Fibroblast of pulmonary artery (primary cell): ENCODE measurements at places on chromosomes 6 and 20.
A peak's percentile ranks its signal among the peaks of the same experiment; 100 is the strongest.

- no peak for DNase-seq
Measured at GRCh38 chr6:138266095-138266494, 47.8 kb upstream of the PBOV1 start.

GRCh38 chr20:53809217-53809616, 215.6 kb upstream of the ZNF217 start:
- no peak for DNase-seq

DNA sequence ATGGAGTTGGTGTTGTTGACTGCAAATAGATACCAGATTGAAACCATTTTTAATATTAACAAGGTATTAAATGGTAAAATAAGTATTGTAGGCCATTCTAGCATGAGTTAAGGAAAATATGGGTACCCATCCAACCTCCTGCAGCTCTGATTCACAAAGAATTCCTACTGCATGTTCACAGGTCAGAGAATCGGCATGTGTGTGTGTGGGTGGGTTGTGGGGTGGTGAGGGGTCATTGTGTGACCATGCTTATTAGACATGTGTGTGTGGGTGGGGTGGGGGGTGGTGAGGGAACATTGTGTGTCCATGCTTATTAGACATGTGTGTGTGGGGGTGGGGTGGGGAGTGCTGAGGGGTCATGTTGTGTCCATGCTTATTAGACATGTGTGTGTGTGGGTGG, 3.2 kb downstream of the IYD start:
- no peak for DNase-seq

DNA sequence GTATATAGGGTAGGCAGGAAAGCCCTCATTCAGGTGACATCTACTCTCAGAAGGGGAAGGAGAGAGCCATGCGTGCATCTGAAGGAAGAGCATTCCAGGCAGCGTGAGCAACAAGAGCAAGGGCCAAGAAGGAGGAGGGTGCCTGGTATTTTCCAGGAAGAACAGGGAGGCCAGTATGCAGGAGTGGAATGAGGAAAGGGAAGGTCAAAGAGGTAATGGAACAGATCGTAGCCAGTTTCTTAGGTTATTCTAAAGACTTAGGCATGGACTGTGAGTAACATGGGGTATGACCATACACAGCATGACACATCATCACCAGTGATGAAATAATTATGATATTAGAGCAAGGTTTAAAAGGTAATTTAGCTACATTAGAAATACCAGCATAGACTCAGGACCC, 24.1 kb downstream of the ALDH8A1 start:
- peak; percentile 89 for DNase-seq

DNA sequence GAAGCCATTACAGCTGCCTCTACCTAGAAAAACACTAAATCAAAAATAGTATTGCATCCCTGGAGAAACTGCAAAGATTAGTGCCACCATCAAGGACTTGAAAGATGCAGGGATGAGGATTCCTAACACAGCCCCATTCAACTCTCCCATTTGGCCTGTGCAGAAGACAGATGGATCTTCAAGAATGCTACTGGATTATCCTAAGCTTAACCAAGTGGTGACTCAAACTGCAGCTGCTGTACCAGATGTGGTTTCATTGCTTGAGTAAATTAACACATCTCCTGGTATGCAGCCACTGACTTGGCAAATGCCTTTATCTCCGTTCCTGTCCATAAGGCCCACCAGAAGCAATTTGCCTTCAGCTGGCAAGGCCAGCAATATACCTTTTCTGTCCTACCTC, 117.4 kb downstream of the TBC1D32 start:
- DNase-seq = peak; percentile 10

DNA sequence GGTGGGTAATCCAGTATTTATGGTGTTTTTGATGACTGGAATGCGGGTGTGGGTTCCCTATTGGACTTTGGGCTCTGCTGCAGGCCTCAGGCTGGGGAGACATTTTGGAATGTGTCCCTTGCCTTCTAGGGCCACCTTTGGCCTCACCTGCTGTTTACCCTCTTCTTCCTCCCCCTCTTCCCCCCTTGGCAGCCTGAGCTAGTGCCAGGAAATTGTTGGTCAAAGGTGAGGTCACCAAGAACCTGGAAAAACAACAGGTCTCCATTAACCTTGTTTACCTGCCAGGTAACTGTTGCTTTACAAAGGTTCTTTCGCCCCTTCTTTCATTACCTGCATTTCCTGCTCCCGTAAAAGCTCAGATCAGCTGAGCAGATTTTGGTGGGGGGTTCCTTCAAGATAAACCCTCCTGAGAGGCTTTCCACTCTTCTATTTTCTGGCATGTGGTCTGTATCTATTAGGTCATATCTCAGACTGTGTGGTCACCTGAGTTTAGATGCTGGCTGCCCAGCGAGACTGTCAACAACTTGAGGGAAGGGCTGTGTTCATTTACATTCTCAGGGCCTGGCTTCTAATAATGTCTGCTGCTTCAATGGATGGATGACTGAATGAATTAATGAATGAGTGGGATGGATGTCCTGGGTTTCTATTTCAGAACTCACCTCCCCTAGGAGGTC, 34.7 kb downstream of the VEGFA start:
- DNase-seq = no peak

DNA sequence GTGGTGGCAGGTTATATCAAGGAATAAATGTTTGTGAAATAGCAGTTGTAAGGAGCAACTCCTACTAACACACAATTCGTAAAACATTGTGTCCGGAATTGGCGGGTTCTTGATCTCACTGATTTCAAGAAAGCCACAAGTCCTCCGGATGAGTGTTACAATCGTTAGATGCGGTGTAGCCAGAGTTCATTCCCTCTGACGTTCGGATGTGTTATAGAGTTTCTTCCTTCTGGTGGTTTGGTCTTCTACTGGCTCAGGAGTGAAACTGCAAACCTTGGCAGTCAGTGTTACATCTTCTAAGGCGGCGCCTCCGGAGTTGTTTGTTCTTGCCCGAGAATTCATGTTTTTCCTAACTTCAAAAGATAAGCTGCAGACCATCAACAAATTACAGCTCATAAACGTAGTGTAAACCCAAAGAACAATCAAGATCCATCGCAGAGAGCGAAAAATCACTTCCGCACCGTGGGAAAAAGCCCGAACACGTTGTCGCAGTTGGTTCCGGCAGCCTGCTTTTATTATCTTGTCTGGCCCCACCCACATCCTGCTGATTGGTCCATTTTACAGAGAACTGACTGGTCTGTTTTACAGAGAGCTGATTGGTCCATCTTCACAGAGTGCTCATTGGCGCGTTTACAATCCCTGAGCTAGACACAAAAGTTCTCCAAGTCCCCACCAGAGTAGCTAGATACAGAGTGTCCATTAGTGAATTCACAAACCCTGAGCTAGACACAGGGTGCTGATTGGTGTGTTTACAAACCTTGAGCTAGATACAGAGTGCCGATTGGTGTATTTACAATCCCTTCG, 58.2 kb downstream of the TRIM27 start:
- DNase-seq = no peak

DNA sequence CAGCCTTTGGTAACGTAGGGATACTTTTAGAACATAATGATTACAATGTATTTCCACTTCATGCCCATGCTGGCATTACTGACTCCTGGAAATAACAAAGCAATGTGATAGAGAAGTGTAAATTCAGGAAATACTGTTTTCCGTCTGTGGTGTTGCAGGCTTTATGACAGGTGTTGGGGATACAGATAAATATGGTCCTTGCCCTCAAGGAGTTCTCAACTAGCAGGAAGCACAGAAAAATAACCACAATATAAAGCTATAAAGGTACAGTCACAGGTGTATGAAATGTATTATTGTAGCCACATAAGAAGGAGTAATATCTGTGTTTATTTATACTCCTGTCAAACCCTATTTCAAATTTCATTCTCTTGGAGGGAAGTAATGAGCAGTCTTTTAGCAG, 12.9 kb upstream of the LAMP5 start:
- no peak for DNase-seq

GRCh38 chr6:108673153-108673552, 112.4 kb downstream of the FOXO3 start:
- no peak for DNase-seq

GRCh38 chr20:35546127-35546526, 4.2 kb downstream of the ERGIC3 start:
- no peak for DNase-seq

DNA sequence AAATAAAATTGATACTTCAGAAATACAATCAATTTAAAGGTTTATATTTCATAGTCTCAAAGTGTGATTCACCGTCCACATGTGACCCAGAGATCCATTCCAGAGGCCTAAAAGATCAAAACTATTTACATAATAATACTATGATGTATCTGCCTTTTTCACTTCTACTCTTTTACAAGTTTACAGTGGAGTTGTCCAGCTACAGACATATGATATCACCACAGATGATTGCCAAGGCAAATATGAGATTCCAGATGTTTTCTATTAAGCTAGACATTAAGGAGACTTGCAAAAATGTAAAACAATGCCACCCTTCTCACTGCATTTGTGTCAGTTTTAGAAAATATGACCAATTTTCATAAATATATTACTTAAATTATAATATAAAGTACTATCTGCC, 443.7 kb downstream of the GJA1 start:
- DNase-seq = peak; percentile 67

DNA sequence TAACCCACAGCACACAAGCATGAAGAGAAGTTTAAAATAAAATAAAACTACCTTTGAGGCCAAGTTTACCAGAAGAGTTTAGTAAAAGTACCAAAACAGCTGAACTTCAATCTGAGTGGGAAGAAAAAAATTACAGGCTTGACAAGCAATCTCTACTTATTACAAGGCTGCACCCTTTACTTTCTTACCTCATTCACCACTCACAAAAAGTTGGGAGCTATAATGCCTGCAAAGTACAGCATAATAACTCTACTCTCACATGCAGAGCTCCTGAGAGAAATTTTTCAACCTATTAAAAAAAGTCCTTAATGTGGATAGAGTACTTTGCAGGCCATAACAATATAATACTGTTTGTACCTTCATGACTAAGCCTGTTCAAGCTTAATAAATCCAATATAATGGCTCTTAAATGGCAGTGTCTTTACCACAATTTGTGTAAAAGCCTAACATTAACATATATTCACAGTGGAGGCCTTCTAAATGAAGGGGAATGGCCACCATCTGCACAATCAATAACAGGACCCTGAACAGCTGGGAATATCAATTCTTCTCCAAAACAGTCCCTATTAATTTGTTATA, 103.1 kb downstream of the DST start:
- no peak for DNase-seq

DNA sequence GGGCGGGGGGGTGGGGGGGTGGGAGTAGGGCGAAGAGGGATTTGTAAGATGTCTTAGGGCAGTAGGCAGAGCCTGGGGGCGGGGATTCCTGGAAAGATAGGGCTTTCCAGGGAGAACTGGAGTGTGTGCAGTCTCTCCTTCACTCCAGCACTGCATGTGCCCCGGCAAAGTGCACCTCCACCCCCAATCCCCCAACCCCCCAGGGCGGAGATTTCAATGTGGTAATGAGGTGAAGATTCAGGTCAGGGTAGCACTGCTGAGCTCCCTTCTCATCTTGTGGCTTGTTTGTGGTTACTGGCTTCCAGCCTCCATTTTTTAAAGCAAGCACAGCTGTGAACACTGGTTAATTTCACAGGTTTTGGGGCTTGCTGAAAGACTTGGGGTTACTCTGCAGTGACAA, 5.9 kb downstream of the TMEM239 start:
- no peak for DNase-seq

- no peak for DNase-seq
Measured at GRCh38 chr6:167146135-167146534, 11.6 kb downstream of the GPR31 start.

DNA sequence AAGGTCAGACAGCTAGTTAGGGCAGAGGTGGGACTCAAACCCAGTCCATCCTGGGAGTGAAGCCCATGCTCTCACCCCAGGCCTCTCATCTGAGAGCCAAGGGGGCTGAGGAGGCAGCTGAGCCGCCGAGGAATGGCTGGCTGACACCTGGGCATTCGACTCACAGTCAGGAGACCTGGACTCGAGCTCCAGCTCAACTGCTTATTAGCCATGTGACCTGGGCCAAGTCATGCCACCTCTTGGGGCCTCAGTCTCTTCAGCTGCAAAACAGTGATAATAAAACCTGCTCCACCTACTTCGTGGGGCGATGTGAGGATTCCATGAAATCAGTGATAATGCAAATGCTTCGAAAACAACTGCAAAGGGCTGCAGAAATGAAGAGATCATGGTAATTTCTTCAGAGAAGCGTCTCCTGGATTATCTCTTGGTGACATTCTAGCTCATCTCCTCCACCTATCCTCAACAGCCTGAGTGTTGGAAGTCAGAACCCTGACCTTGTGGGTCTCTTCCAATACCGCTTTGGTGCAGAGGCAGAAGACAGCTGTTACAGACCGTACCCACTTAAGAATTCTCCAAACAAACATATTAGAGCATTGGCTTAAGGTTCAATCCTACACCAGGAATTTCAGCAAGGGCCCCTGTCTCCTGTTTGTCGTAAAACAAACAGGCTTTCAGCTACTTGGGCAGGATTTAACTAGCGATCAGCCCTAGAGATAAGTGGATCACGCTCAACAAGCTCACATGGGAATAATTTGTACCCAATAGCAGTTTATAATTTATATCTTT, 60.0 kb upstream of the PIM1 start:
- no peak for DNase-seq

DNA sequence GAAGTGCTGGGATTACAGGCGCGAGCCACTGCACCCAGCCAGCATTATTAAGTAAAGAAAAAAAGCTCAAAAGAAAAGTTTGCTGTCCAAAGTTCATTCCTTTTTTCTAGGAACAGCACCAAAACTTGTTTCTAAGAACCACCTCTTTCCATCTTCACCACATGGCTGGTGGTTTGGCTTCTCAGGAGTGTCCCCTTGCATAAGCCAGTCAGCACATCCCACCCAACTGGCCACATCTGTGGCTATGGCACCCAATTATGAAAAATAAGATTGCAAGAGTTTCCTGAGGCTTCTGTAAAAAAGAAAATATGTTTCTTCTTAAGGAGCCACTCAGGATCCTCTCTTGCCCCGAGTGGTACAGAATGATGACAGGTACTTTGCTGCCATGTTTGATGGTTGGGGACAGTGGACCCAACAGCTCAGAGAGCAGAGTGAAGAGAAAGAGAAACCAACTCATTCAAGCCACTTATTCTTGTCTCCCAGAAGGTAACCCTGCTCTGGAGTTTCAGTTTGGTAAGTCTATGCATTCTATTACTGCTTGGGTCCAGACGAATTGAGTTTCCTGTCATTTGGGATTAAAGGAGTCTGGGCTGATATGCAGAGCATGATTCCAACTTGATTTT, 65.3 kb downstream of the PSMB1 start:
- DNase-seq = no peak

- DNase-seq = no peak
Measured at GRCh38 chr6:45665859-45666258, 288.1 kb upstream of the SUPT3H start.

GRCh38 chr6:147223736-147224135, 19.5 kb downstream of the STXBP5 start:
- DNase-seq = no peak
